ENCODE measurements at places on chromosomes 2 and 18. TPM values are rescaled to one million over a fixed set of nuclear protein-coding genes. Genes with fewer than 3 reads are reported as not detected.

UGT1A4 gene
- not detected for total RNA-seq

GRCh38 chr2:14866736-14867352, 234.3 kb downstream of the LRATD1 start:
- DNase-seq, result no peak

GRCh38 chr2:111669928-111670695, 213.9 kb downstream of the ANAPC1 start:
- no peak for DNase-seq

DNA sequence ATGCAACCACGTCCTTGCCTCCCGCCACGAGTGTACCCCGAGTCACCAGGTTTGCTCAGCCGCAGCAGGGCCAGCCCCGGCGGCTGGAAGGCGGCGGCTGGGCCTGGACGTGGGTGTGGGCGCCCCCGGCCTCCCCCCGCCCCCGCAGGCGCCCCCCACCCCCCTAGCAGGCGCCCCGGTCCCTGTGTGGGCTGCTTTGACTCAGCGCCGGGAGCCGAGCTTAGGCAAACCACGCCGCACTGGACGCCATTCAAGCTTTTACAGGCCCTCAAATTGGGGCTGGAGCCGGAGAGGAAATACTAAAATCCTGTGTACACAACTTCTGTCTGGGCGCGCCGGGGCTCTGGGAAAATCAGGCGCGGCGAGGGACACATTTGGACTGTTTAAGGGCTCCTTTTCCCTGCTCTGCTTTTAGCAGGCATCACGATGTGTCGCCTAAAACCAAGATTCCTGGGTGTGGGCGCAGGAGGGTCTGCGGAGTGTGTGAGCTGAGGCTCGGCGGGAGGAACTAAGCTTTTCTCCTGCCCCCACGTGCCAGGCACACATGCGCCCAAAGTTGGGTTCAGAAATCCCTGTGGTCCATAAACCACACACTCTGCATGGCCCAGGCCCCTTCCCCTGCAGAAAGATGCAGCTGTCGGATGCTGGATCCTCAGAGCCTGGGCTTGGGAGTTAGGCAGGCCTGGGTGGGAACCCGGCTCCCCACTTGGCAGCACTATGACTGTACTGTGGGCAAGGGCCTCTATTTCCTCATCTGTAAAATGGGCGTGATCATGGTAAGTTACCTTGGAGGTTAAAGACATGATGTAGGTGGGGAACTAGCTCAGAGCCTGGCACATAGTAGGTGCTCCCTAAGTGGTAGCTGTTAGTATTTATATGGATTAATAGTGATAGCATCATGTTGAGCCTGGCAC, 57.6 kb downstream of the ATOH8 start:
- no peak for DNase-seq

- no peak for DNase-seq
Observed at GRCh38 chr2:100818606-100819369, 1.2 kb upstream of the NPAS2 start.

DNA sequence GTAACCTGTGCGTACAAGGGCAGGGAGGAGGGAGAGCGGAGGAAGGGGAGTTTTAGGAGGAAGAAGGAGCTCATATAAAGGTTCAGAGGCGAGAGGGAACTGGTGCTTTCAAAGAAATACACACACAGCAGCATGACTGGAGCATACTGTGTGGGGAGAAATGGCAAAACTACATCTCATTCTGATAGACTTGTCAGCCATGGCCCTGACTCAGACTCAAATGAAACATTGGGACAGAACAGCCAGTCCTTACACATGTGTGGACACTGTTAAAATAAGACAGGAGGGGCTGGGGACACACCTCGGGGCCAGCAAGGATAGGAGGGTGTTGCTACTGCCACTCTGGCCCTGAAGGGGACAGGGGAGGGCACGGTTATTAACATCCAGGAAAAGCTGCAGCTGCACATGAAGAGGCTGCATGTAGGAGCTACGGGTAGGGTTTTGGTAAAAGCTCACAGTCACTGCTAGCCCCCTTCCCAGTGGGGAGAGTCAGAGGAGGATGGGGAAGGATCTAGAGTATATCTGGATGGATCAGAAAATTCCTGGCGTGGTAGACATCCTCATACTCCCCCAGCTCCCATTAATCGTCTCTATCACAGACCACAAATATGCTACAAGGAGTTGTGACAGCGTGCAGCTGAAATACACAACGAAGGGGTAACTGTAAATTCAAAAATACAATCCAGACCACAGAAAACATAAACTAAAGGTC, 110.5 kb downstream of the GATA6 start:
- DNase-seq, result no peak

DNA sequence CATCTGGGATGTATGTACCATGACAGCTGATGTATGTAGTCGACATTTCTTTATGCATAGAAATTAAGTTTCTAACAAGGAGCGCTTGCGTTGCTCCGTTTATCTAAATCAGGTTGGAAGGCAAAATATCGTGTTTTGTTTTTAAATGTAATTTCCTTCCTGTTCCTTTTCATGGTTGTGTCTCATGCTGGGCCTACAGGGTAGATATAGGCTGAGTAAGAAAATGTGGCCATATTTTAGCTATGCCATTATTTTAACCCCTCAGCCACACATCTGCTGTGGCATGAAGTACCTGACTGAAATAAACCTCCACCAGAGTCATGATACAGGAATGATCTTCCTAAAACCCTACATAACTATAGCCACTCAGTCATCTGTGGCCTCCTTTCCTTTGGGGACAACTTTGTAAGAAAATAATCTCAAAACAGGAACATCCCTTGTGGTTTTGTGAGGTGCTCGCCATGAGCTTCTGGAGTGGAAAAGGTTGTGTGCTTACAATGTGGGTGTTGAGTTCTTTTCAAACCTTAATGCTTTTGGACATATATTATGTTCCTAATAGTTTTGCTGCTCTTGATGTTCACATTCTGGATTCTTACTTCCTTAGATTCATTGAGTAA, 214.3 kb downstream of the FAM210A start:
- no peak for DNase-seq

LAMA1 gene
- 11.3 TPM for total RNA-seq

DNA sequence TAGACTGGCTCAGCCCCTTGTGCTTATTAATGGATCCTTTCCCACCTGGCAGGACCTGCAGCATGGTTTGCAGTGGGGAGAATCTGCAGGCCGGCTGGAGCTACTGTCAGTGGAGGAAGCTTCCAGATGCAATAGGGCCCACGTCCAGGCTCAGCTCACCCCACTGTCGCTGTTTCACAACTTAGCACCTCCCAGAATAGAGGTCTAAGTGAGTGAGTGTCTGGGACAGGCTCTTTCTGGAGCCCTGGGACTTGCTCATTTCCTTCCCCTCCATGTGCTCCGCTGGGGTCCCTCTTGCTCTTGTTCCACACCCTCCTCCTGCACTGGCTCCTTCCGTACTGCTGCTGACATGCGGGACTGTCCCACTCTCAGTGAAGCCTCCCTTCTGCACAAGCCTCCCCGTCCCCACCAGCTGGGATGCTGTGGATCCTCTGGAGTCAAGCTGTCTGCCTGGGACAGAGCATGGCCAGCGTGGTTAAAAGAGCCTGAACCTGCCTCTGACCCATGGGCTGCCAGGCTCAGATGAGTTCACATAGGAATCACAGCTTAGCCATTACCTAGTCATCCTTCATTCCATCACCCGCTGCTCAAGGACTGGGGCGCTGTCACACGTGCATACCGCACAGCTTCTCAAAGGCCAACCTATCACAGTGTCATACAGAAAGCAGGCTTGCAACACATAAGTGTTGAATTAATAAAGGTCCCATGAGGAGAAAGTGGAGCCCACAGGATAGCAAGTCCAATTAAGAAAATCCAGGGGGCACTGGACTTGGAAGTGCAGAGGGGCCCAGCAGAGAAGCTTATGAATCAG, 135.9 kb downstream of the ACKR3 start:
- no peak for DNase-seq

MATN3 gene
- 0.28 TPM for total RNA-seq

ACMSD gene
- total RNA-seq, result not detected

GRCh38 chr2:133982256-133982655, 271.6 kb upstream of the MGAT5 start:
- no peak for DNase-seq

DNA sequence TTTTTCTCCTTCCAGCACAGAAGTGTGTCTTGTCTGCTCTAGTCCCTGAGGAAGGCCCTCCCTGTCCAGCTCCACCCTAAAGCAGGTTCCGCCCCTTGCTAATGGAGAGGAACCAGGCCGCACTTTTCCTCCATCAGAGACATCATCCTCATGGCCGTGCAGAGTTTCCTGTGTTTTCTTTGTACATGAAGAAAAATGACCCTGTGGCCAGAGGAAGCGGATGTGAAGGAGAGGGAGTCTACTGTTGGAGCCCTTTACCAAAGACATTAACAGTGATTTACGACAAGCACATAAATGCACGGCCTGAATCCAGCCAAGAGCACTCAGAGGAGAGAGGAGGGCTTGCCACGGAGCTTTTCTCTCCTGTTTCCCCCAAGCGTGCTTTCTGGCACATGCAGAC, 109.5 kb downstream of the RNF144A start:
- DNase-seq, result no peak

DNA sequence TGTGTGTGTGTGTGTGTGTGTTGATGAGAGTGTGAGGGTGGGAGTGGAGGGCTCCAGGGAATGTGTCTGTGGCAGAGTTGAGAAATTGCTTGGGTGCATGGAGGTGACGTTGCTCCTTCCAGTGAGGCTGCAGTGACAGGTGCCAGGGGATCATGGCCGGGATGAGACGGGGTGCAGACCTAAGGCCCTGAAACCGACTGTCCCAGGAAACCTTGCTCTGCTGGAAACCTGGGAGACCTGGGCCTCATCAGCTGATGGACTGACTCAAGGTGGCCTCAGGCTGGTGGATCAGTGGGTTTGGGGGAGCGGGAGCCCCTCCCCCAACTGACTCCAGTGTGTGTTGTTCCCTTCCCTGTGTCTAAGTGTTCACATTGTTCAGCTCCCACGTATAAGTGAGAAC, 56.6 kb downstream of the INHBB start:
- no peak for DNase-seq

DNA sequence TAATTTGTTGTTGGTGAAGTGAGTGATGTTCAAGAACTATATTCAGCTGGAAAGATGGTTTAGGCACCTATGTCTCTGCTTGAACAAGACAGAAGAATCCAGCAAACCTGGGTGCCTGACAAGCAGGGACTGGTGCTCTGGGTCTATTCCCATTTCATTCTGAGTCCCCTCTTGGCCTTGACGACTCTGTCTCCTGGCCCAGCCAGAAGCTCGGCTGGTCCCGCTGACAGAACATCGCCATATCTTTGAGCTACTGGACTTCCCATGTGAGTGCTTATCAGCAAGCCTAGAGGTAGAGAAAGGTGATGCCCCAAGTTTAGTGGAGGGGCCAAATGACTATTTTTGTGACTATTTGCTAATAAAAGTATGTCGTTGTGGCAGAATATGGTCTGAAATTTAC, 48.2 kb downstream of the SDC1 start:
- no peak for DNase-seq

- DNase-seq, result no peak
Observed at GRCh38 chr2:240588669-240589068, 2.1 kb downstream of the CAPN10 start.

GRCh38 chr18:44796429-44797428, 116.0 kb downstream of the SETBP1 start:
- DNase-seq, result no peak

LONRF2 gene
- 7.0 TPM for total RNA-seq

DNA sequence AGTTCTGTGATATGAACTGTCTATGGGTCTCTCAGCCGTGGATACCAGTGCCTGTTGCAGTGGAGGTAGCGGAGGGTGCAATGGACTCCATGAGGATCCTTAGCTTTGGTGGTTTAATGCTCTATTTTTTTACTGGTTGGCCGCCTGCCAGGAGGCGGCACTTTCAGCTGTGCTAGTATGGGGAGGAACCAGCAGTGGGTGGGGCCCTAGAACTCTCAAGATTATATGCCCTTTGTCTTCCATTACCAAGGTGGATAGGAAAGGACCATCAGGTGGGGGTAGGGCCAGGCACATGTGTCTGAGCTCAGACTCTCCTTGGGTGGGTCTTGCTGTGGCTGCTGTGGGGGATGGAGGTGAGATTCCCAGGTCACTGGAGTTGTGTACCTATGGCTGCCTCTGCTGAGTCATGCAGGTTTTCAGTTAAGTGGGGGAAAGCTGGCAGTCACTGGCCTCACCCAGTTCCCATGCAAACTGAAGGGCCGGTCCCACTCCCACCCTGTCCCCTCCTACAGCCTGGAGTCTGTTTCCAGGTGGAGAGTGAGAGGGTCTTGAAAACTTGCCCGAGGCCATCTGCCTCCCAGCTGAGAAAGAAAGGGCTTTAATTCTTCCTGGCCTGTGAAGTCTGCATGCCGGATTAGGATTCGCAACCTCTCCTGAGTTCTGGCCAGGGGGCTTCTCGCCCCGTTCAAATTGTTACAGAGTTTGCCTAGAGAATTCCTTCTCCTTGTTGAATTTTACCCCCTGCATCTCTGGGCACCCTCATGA, 14.5 kb downstream of the KCNS3 start:
- no peak for DNase-seq

- no peak for DNase-seq
Observed at GRCh38 chr2:170736628-170737027, 21.5 kb downstream of the SP5 start.

DNA sequence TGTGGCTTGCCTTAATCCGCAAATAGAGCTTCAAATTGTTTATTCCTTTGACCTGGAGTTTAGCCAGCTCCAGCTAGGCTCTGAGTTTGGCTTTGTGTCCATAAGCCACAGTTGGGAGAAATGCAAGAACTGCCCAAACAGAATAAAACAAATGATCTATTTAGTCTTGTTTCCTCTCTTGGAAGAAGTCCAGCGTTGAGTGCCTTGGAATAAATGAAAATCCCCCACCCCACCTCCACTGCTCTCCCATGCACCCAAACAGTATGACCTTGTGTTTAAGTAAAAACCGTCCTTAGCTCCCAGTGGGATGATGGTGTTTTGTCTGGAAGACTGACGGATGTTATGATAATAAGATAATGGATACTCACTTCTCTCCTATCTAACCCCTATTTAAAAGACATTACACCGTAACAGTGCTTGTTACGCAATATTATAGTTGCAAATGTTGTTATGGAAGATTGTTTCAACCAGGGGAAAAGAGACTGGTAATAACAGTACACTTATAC, 3.2 kb upstream of the SERPINE2 start:
- DNase-seq, result no peak

GRCh38 chr18:56627991-56628390, 10.4 kb downstream of the TXNL1 start:
- DNase-seq, result no peak

DNA sequence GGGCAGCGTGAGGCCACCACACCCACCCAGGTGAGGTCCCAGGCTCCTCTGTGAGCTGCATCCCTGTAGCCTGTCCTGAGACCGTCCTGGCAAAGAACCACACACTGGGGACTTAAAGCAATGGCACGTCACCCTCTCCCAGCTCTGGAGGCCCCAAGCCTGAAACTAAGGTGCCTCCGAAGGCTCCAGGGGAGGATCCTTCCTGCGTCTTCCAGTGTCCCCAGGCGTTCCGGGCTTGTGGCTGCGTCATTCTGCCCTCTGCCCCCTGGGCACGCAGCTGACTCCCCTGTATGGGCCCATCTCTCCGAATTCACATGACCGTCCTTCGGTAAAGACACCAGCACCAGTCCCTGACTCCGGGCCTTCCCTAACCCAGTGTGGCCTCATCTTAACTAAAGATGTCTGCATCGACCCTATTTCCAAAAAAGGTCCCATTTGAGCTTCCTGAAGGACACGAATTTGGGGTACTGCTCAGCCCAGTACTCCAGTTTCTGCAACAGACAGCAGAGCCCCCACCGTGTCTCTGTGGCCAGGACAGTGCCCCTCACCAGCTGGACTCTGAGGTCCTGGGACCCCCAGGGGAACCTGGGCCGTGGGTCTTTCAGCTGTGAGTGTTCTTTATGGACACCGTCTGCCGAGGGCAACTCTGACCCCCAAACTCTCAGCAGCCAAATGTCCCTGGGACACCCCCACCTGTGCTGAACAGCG, 75.2 kb upstream of the CTDP1 start:
- DNase-seq, result no peak

GRCh38 chr2:11872247-11872947, 126.0 kb downstream of the LPIN1 start:
- DNase-seq, result no peak

All from omental fat pad (tissue), 4 donors.